Stimulated activated CD4-positive, alpha-beta T cell treated with anti-CD3 and anti-CD28 coated beads, TNF-alpha, amount 100 ng/mL, for 48 hours (primary cell): ENCODE measurements at places on chromosomes 7 and 10.

DNA sequence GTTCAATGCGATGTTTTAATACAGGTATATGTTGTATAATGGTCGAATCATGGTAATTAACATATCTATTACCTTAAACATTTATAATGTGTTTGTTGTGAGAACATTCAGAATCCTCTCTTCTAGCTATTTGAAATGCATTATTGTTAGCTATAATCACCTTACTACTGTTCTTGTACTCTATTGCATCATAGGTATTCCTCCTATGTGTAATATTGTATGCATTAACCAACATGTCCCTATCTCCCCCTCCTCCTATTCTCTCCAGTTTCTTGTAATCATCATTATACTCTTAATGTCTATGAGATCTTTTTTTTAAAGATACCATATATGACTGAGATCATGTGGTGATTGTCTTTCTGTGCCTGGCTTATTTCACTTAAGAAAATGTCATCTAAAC, 235.2 kb downstream of the ATRNL1 start:
- DNase-seq: no peak

- DNase-seq: no peak
These were observed 24.1 kb upstream of the TNS3 start for GRCh38 chr7:47605816-47606575.

- no peak for DNase-seq
These were observed 214.6 kb upstream of the TMEM72 start for GRCh38 chr10:44696496-44696895.

- DNase-seq: no peak
These were observed 98.2 kb downstream of the ANLN start for GRCh38 chr7:36487756-36488336.

DNA sequence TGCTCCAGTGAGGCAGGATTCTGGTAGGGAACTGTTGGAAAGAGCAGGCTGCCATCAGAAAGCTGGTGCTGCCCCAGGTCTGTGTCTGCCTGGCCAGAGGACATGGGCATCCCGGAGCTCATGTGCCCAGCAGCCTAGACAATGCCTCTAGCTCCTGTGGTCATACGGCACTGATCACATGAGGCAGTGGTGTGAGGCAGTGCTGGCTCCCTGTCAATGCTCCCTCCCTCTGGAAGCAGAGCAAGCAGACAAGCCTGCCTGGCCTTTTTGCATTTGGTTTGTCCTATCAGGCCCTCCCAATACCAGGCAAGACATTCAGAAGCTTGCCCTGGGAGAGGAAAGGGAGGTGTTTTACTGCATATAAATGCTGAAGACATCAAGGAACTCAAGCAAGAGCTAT, 19.5 kb upstream of the MMP21 start:
- DNase-seq: no peak

GRCh38 chr7:92253251-92253650, 7.5 kb downstream of the ANKIB1 start:
- no peak for DNase-seq

- DNase-seq: no peak
These were observed 55.9 kb upstream of the PCGF5 start for GRCh38 chr10:91164520-91165065.

DNA sequence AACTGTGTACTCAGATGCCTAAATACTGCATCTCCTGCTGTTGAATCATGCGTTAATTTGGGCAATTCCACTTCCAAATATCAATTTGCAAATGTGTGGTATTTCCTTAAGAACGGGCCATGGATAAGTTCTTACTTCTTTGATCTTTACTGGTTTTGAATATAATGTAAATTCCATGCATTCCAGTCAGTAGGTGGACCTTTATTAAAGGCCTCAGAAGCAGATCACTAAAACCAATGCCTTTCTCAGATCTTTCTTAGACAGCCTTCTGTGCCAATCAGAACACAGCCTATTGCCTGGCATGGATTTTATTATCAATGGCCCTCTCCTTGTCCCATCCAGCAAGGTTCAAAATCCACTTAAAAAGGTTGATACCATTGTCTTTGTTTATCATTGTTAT, 21.5 kb upstream of the POM121L12 start:
- no peak for DNase-seq

DNA sequence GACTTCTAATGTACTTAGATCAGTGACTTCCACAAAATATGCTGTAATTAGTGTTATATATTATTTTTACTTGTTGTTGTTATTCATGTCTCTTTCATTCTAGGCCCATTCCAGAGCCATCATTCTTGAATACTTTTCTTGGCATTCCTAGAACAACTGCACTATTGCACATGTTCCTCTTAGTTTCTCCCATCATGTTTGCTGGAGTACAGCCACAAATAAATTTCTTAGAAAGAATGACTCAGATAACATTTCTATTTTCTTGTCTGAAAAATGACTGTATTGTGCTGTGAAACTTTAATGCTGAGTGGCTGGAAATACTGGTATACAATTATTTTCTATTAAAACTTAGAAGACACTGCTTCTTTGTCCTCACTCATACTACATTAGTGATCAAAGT, 651.0 kb upstream of the STEAP1 start:
- no peak for DNase-seq

DNA sequence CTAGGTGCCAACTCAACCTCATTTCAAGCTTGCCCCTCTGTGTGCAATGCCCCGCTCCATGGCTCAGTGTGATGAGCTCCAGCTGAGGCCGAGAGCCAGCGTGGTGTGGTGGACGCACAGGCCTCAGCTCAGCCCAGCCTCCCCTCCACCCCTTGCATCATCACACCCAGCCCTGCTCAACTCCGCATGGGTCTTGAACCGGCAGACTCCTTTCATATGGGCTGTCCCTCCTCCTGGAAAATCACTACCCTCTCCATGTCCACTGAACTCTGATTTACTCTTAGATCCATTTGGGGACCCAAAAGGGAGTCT, 16.6 kb upstream of the SLC18A3 start:
- DNase-seq: no peak

DNA sequence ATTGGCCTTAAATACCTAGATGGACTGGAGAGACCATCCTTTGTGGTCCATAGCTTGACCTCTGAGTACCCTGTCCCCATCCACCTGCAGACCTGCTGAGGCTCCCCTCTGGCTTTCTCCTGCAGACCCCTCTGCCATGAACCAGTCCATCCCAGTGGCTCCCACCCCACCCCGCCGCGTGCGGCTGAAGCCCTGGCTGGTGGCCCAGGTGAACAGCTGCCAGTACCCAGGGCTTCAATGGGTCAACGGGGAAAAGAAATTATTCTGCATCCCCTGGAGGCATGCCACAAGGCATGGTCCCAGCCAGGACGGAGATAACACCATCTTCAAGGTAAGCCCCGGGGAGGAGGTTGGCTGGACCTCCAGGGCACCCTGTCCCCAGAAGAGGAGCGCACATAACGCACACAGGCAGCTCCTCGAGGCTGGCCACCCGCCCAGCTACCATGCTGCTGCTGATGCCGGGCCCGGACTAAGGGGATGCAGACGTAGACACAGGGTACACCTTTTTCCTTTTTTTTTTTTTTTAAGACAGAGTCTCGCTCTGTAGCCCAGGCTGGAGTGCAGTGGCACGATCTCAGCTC, 4.3 kb downstream of the IRF5 start:
- DNase-seq: no peak

DNA sequence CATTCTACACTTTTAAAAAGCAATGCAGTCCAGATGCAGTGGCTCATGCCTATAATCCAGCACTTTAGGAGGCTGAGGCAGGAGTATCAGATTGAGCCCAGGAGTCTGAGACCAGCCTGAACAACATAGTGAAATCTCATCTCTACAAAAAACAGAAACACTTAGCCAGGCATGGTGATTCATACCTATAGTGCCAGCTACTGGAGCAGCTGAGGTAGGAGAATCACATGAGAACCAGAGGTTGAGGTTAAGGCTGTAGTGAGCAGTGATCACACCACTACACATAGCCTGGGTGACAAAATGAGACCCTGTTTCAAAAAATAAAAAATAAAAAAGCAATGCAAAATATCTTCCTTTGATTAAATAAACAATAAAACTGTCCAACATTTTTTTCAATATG, 205.2 kb downstream of the GRM8 start:
- no peak for DNase-seq
